Astrocyte of the hippocampus (primary cell): ENCODE measurements at places on chromosomes 1 and 21.

DNA sequence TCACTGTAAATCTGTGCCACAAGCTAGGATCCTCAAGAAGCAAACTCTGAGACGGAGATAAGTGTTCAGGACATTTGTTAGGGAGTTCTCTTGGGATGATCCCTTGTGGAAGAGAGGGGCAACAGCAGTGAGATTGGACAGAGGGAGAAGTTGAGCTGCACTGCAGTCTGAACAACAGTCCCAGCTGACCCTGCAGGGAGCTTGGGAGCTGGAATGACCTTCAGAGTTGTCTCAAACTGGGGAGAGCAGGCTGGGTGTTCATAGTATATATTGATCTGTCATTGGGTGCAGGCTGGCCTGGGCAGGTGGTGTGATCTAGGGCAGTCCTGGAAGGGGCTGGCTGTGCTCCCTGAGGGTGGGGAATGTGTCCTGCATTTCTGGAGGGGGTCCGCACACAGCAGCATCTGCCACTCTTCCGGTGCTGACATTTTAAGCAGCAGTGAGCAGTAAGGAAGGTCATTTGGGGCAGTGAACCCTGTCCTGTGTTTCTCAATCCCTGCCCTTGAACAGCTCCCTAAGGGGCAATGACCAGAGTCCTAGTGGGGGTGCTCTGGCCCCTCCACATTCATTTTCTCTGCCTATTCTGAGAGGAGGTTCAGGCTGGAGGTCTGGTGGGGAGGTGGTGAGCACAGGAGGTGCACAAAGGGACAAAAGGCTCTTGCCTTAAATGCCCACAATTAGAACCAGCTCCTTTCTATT lies 90.2 kb upstream of the PPM1J start:
- DNase-seq = no peak

- DNase-seq = no peak
Measured at GRCh38 chr1:64681043-64681442, 63.8 kb upstream of the RAVER2 start.

DNA sequence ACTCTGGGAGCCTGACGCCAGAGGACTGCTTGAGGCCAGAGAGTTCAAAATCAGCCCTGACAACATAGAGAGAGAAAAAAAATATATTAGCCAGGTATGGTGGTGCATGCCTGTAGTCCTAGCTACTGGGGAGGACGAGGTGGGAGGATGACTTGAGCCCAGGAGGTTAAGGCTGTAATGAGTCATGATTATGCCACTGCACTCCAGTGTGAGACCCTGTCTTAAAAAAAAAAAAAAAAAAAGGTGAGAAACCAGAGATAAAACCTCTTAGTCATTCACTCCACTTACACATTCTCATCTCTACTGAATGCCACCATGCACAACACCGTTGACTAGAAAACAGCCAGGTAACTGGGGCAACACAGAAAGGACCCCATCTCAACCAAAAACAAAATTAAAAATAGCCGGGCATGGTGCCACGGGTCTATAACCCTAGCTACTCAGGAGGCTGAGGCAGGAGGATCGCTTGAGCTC lies 178.1 kb downstream of the SLC45A1 start:
- no peak for DNase-seq

DNA sequence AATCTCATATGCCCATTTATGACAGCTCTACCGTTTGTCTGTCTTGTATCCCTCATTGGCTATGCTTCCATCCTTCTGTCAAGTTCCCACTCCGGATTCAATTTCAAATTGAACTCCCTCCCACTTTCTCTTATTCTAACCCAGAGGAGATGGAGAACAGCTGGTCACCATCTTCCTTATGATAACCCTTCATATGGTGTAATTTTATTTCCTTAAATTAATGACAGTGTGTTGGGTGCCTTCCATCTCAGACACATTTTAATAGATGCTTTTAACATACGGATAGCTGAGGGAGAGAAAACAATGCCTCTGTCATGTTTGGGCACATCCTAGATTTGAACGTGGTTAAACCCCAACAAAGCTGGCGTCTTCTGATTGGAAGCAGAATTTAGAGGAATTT lies 103.0 kb upstream of the PLXNA2 start:
- no peak for DNase-seq

DNA sequence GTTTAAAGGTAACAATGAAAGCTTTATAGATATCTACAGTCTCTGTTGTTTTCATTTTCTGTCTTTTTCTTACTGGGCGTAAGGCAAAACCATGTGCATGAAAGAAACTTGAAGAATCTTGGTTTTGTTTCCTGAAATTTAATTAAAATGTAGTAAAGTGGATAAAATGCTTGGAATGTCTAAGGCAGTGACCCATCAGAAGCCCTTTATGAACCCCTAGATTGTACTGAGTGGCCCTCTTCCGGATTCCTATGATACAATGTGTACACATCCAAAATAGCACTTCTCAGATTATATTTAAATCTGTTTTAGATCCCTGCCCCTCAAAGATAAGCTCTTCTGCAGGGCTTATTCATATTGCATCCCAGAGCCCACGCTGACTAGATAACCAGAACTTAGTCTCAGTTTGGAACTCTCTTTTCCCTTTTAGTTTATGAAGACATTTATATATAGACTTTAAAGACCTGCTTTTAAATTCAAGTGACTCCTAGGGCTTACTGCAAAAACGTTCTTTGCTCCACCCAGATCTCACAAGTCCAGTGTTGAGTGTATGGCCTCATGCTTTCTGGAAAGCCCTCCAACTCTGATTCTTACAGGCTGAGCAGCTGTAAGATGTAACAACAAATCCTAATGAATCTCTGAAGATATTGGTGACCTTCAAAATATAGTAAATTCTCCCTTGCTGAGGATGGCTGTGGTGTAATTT lies 142.9 kb downstream of the LRRC7 start:
- DNase-seq = no peak

DNA sequence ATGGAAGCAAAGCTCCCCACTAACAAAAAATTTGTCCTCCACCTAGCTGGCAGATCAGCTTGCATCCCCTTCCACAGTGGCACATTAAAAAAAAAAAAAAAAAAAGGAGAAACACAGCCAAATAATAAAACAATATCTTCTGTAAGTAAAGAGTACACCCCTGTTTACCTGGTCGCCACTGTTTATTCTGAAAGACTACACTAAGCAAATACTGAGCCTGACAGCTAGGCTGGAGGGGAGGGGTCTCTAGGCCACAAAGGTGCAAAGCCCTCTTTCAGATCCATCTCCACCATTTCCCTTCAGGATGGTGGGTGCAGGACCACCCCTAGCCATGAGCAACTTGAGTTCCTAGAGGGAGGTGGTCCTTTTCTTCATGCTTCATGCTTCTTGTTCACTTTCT lies 22.8 kb upstream of the SLC45A3 start:
- DNase-seq = no peak

DNA sequence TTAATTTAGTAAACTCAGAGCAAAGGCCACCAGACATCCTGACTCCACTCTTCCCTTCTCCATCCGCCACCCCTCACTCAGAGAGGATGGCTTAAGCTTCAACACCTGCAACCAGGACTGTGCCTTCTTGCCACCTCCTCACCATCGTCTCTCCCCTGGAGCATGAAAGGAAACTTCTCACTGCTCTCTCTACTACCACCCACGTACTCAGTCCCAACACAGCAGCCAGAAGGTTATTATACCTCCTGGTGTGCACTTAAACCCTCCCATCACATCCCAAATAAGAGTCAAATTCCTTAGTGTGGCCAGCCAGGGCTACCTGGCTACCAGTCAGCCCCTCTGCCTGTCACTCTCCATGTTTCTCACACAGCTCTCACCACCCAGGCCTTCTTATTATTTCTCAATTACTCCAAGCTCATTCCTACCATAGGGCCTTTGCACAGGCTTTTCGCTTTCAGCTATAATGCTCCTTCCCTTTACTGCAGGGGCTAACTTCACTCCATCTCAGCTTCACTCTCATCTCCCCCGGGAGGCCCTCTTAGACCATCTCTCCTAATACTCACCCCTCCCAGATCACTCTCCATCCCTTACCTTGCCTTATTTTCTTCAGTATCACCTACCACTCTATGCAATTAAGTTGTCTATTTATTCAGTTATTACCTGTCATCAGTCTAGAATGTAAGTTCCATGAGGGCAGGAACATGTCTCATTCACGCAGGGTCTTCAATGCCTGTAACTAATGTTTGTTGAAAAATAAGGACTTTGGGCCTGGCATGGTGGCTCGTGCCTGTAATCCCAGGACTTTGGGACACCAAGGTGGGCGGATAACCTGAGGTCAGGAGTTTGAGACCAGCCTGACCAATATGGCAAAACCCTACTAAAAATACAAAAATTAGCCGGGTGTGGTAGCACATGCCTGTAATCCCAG lies 137.5 kb downstream of the TOMM20 start:
- DNase-seq = no peak

DNA sequence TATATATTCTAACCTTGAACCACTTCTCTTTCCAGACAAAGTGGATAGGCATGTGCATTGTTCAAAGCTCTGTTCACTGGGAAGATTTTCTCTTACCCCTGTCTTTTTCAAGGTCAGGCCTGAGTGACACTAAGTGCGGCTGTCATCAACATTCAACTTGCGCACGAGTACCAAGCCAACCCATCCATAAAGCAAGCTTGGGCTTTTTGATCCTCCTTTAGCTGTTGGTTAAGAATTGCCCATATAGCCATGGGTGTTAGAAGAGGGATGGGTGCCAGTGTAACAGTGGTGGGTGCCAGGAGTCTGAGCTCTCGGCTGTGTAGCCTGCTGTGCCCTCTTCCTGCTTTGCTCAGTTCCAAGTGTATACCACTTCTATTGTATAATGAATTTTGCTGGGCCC lies 136.1 kb downstream of the GLUL start:
- no peak for DNase-seq

DNA sequence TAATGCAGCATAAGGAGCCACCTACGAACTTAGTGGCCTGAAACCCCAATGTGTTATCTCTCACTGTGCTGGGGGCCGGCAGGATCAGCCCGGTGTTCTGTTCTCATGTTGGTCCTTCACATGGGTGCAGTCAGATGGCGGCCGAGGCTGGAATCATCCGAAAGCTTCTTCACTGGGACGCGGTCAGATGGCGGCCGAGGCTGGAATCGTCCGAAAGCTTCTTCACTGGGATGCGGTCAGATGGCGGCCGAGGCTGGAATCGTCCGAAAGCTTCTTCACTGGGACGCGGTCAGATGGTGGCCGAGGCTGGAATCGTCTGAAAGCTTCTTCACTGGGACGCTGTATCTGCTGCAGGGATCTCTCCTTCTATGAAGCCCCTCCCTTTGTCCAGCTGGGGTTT lies 12.6 kb upstream of the PCBP3 start:
- no peak for DNase-seq

GRCh38 chr21:40809673-40810197 lies 37.2 kb downstream of the DSCAM start:
- no peak for DNase-seq

DNA sequence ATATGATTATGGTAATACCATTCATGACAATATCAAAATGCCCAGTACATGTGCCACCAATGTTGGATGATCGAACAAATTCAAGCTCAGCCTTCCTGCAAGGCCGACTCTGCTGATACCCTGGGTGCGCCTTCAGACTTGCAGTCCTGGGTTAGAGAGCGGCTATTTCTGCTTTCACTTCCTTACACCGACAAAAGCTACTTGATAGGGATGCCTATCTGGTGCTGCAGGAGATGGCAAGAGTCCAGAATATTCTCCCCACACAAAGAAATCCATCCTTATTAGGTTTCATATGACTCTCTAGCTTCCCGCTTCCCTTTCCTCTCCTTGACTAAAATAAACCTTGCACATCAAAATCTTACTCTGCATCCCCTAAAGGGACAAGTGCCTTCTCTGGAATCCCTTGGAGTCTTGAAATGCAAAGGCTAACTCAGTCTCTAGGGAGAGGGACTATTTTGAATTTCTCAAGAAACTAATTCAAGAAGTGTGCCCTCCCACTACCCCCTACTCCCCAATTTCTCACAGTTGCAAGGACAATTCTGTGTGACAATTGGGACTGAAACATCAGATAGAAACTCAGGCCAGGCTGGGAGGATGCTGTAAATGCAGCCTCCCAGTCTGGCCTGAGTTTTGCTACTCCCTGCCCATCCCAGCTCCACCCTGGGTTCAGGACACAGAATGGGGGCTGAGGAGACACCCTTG lies 103.1 kb upstream of the USP24 start:
- peak; percentile 65 for DNase-seq

GRCh38 chr1:113983826-113984225 lies 4.6 kb downstream of the OLFML3 start:
- no peak for DNase-seq

DNA sequence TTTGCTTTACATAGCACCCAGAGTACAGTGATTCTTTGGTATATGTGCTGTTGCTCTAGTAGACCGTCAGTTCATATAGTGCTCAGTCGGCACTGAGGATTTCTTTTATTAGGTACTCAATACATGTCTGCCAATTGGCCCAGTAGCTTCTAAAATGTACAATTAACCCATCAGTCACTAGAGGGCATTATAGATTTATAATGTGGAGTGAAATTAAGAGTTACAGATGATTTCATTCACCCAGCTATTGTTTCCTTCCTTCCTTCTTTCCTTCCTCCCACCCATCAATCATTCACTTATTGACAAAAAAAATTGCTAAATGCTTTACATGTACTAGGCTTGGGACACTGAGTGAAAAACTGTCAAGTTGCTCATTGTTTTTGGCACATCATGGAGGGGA lies 263.6 kb upstream of the USP24 start:
- peak; percentile 46 for DNase-seq

DNA sequence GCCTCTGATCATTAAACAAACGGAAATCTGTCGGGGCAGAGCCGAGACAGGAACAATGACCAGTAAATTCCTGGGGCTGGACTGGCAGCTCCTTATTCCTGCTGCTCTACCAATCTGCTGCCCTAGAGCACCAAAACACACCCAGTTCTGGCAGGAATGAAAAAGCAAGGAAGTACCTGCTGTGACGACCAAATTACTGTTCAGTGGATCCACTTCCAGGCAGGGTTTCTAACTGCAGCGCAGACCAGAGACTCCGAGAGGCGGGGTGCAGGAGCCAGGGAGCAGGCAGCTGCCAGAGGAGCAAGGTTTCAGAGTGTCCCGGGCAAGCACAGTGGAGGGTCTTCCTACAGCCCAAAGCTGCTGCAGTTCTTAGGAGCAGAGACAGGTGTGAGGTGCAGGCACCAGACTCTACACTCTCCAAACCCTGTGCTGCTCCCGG lies 32.4 kb downstream of the KANK4 start:
- DNase-seq = peak; percentile 48

GRCh38 chr21:24118738-24119459 lies 1488.4 kb downstream of the MRPL39 start:
- DNase-seq = peak; percentile 33

GRCh38 chr1:207910591-207911354 lies at the start of gene CD34:
Gene CD34, minus strand, starts transcription at chr1:207911125. Its CDS starts 45 bp downstream, at chr1:207911080.
- peak; percentile 65 for DNase-seq

- DNase-seq = no peak
Measured at GRCh38 chr1:53377438-53377841, 49.6 kb upstream of the LRP8 start.

- DNase-seq = no peak
Measured at GRCh38 chr1:228236744-228237143, 28.9 kb downstream of the OBSCN start.

- peak; percentile 20 for DNase-seq
Measured at GRCh38 chr1:207993477-207994445, 82.8 kb upstream of the CD34 start.

- DNase-seq = no peak
Measured at GRCh38 chr1:19647643-19648042, 3.5 kb downstream of the NBL1 start.
